ENCODE measurements at places on chromosomes 5 and 9.

GRCh38 chr5:107809201-107810034 lies 138.7 kb upstream of the EFNA5 start:
- no peak for DNase-seq

- DNase-seq, result no peak
Observed at GRCh38 chr5:137945825-137946224, 56.6 kb downstream of the PKD2L2 start.

DNA sequence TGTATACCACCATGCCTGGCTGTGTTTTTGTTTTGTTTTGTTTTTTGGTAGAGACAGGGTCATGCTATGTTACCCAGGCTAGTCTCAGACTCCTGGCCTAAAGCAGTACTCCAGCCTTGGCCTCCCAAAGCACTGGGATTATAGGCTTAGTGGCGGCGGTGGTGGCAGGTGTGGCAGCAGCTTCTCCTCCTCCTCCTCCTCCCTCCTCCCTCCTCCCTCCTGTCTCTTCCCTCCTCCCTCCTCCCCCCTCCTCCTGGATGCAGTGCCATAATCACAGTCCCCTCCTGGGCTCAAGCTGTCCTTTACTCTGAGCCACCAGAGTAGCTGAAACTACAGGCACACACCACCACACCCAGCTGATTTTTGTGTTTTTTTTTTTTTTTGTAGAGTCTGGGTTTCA lies 71.2 kb downstream of the UHRF2 start:
- no peak for DNase-seq

DNA sequence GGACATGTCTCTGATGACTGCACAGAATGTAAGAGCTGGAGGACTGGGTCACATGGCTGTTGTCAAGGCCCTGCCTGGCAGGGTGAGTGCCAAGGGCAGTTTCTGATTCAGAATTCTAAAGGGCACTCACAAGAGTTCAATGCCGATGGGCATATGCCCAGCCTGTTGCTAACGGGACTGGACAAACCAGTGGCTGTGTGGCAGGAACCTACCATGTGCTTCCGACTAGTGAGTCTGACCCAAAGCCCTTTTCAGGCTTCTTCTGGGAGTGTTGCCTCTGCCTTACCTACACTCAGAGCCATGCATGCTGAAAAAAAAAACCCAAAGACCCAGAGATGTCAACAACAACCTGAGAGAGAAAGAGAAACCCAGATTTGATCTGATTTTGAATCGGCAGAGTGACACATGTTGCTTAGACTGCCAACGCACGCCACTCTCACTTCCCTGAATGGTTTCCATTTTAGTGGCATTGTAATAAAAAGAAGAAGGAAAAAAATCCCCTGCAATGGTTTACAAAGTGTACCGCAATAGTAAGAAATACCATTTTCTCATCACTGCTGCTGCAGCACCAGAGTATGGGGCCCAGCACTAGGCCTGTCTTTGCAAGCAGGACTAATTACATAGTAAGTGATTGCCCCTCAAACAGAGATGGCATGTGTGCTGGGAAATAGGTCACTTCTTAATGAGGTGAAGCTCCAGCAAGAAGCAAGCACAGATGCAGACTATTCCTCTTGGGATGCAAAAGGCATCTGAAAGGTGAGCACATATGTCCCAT lies 194.3 kb downstream of the PALM2AKAP2 start:
- no peak for DNase-seq

DNA sequence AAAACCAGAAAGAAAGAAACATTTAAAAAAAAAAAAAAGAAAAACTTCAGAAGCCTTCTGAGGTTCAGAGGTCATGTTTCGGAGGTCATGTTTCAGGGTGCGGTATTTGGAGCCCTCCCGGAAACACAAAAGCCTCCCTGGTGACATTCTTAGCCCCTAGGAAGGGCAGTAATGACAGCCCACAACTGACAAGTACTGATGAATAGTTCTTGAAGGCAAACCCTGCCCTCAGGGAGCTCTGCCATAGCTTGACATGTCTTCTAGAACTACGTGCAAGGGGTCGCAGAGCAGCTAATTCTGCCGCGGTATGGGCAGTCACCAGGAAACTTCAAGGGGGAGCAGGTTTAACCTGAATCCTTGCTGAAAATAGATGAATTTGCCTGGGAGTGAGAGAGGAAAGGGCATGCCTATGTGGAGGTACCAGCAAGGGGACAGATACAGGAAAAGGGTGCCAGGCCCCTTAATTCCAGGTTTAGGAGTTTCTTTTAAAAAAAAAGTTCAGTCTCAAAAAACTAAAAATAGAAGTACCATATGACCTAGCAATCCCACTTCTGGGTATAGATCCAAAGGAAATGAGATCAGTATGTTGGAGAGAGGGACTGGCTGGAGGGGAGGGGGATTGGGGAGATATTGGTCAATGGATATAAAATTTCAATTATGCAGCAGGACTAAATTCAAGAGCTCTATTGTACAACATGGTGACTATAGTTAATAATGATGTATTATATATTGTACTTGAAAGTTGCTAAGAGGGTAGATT lies 98.4 kb downstream of the C9orf152 start:
- no peak for DNase-seq

- no peak for DNase-seq
Observed at GRCh38 chr5:150309101-150309885, 6.6 kb upstream of the ARSI start.

GRCh38 chr9:79588488-79589223 lies 16.9 kb downstream of the TLE4 start:
- no peak for DNase-seq

DNA sequence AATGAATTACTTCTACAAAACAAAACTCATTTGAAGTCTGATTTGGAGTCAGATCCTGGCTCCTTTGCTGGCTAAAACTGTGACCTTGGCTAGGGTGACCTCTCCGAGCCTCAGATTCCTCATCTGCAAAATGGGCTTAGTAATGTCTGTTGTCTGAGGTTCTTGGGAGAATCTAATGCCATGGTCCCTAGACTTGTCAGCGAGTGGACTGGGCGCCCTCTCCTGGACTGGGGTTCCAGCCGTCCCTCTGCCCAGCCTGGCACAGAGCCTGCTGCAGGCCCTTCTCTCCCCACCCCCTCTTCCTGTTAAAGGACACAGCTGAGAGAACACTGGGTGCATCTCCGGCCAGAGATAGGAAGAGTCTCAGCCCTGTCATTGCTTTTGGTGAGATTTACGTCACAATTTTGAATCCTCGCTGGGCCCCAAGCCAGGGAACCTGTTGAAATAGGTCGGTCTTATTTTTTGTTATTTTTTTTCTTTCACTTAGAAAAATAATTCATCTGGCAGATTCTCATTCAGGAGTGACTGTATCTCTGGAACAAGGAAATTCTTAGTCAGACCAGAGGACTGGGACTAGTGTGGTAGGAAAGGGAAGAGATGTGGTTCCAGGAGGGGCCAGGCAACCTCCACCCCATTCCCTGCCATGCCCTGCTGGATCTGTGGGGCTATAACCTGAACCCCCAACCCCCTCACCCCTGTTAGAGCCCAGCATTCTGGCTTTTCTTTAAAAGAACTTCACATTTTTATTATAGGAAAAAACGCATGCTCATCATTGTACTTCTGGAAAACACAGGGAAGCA lies 48.2 kb upstream of the RPL26L1 start:
- DNase-seq, result no peak

DNA sequence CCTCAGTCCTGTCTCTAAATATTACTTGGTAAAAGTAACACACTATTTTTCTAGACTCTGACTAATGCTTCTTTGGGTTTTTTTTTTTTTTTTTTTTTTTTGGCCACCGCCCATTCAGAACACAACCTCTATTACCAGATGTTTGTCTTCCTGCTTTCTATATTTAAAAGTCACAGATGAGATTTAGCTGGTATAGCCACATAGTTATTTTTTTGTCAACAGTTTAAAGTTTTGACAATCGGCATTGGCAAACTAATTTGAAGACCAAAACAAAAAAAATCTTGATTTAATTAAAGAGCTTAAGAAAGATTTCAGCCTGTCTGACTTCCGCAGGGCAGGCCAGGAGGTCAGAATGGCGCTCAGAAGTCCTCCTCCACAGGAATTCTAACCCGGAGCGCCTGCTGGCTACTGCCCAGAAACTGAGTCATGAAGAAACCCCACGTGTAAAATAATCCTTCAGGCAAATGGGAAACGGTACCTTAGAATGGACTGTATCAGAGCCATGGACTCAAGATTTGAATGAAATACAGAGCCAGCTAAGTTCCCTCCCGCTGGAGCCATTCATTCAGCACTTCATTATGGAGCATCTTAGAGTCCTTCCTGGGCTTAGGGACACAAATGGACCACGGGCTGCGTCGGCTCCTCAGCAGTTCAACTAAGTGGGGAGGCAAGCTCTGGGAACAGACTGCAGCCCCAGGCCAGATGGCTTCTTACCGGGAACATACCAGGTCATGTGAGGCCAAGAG lies 55.6 kb downstream of the PTPDC1 start:
- DNase-seq, result no peak

- DNase-seq, result no peak
Observed at GRCh38 chr9:123267481-123268198, 746 bp downstream of the STRBP start.

DNA sequence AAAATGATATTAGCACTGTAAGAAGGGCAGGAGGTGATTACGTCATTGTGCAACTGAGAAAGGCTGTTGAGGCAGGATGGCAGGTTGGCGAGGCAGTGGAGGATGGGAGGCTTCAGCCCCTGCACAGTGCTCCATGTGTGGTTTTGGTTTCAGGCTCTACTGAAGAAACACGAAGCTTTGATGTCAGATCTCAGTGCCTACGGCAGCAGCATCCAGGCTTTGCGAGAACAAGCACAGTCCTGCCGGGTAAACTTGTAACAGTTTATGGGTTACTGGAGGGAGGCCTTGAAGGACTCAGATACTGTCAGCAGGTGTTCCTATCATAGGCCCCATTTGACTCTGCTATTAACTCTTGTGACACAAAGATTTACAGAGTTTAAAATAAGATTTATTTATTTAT lies 35.1 kb downstream of the SPTAN1 start:
- no peak for DNase-seq

GRCh38 chr5:22908129-22908528 lies 55.0 kb upstream of the CDH12 start:
- no peak for DNase-seq

DNA sequence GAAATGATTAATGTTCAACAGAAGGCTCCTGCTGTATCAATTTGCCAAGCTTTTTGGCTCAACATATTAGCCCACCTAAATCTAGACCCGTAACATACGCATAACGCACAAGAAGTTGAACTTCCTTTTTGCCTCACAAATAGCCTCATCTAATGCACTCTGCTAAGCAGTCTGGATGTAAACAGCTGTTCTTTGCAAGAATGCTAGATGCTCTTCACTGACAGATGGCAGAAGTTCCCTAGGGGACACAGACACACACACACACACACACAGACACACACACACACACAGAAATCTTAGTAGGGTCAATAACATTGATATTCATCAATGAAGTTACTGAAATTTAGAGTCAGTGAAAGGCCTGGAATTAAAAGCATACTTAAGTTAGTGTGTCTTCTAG lies 13.2 kb upstream of the PCA3 start:
- no peak for DNase-seq

DNA sequence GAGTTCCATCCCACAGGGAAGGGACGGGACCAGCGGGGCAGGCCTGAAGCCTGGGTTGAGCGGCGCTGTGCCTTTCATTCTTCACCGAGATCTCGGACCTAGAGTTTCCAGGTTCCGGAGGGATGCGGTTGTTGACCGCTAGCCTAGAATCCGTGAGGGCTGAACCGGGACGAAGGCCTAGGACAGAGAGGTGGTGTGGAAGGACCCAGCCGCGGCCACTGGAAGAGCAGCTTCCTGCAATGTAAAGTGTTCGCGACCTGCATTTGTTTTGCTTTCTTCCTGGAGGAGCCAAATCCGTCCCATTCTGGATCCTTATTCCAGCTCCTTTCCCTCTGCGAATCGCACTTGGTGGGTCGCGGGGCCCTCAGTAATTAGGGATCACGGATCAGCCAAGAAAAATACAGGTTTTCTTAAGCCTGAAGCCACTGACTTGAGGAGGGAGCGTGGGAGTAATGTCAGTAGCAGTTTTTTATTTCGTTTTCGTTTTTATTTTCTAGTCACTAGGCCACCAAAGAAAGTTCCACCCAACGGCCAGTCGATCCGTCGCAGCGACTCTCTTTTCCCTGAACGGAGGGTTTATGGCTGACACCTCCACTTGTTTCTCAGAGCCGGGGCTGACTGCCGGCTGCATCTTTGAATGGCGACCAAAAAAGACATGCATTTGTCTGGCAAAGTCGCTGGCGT lies 48.6 kb downstream of the ANXA2R start:
- peak; percentile 27 for DNase-seq

GRCh38 chr9:32677931-32678330 lies 42.5 kb upstream of the TAF1L start:
- DNase-seq, result no peak
